ENCODE measurements at places on chromosomes 5 and 9.

GRCh38 chr5:1141834-1142233 lies 30.0 kb upstream of the SLC12A7 start:
- DNase-seq = no peak

- no peak for DNase-seq
Measured at GRCh38 chr5:111963555-111963954, 206.6 kb upstream of the NREP start.

DNA sequence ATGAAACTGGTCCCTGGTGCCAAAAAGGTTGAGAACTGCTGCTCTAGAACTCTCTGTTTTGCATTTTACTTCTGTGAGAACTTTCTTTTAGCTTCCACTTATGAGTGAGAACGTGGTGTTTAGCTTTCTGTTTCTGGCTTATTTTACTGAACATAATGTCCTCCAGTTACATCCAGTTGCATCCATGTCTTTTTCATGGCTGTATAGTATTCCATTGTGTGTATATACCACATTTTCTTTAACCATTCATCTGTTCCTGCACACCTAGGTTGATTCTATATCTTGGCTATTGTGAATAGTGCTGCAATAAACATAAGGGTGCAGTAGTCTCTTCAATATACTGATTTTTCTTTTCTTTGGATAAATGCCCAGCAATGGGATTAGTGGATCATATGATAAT lies 165.7 kb downstream of the NPR3 start:
- no peak for DNase-seq

- no peak for DNase-seq
Measured at GRCh38 chr5:129743541-129744187, 4.2 kb upstream of the MINAR2 start.

- DNase-seq = no peak
Measured at GRCh38 chr9:68683433-68683832, 21.6 kb upstream of the PIP5K1B start.

- no peak for DNase-seq
Measured at GRCh38 chr9:79111653-79112052, 460.1 kb upstream of the TLE4 start.

DNA sequence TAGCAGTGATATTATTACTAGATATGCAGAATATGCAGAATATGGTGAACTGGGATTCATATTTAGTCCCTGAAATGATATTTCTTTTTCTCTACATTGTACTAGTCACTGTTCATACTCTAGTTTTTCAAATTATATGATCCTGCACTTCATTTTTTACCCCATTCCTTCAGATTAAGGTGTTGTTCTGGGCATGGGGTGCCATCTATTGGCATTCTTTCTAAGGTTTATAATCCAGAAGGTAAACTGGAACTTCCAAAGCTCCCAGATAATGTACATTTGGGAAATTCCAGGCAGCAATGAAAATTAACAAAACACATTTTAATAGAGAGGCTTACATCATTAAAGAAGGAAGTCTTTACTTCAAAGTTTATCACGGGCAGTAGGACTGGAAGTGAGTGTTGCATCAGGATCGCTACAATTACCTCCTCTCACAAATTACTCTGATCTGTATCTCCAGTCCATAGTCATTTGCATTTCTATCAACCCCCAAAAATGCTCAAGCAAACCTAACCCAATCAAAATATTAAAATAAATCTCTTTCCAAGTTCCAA lies 12.5 kb downstream of the RFX3 start:
- DNase-seq = no peak

GRCh38 chr5:96427824-96428223 lies 5.2 kb downstream of the PCSK1 start:
- DNase-seq = no peak

GRCh38 chr9:94593459-94594345 lies at the start of gene FBP2:
Gene FBP2, minus strand, starts transcription at chr9:94593824. Its CDS starts 98 bp downstream, at chr9:94593726.
- no peak for DNase-seq

DNA sequence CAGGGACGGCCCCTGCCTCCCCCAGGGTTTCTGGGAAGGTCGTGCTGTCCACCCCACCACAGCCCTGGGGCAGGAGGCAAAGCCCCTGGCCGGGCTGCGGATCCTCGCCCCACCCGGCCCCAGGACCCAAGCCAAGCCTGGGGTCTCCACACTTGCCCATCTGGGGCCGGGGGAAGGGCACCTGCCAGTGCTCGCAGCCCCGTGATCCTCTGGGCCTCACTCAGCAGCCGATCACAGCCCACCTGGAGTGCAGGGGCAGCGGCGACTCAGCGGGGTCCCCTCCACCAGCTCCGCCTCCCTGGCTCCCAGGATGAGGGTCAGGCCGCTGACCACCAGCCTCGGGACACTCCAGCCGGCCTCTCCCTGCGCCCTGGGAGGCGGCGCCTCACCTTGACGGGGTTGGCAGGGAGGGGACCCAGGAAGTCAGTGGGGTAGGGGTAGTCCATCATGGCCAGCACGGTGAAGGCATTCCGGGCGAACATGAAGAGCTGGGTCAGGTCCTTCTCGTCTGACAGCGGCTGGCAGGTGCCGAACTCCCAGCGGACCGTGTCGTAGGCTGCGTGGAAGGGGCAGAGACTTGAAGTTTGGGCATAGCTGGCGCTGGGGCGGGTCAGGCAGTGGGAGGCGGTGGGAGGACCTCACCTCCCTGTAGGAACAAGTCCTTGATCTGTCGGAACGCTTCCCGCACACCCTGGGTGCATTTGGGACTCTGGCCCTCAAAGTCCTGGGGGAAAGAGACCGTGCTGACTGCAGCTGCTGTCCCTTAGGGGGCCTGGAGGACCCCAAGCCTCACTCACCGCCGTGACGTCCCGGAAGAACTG lies 1.8 kb downstream of the DPP7 start:
- DNase-seq = no peak

- DNase-seq = no peak
Measured at GRCh38 chr9:128505414-128505765, 871 bp downstream of the GLE1 start.

DNA sequence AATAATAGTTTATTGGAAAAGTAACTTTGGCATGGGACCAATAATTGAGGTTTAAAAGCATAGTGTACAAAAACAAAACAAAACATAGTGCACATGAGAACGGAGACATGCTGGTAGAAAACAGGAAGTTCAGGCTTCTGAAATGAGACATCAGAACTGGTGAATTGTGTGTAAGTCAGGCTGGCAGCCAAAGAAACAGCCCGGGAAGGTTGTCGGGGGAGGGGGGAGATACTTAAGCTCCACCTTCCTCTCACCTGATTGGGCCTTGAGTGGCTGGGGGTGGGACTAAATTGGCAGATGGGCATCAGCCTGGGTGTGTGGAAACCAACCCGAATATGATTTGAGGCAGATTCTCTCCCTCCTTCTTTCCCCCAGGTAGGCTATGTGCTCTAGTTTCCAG lies 256.3 kb downstream of the SMARCA2 start:
- no peak for DNase-seq

- DNase-seq = no peak
Measured at GRCh38 chr5:169626779-169627178, 10.3 kb upstream of the DOCK2 start.

DNA sequence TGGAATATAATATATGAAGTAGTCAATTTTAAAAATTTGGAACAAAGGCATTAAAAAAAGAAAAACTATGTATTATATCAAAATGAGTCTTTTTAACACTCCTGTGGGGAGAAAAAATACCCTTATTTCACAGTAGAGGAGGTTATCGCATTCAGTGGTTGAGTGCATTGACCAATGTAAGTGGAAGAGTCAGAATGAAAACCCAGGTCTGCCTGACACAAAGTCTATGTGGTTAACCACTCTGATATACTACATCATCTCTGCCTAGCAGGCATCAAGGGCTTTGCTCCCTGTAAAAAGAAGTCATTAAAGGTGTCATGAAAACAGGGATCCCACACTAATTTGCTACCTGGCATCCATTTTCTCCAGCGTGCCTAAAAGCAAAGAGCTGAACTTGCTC lies 417.2 kb upstream of the C9orf72 start:
- no peak for DNase-seq

GRCh38 chr9:10032166-10032565 lies 580.6 kb downstream of the PTPRD start:
- no peak for DNase-seq

DNA sequence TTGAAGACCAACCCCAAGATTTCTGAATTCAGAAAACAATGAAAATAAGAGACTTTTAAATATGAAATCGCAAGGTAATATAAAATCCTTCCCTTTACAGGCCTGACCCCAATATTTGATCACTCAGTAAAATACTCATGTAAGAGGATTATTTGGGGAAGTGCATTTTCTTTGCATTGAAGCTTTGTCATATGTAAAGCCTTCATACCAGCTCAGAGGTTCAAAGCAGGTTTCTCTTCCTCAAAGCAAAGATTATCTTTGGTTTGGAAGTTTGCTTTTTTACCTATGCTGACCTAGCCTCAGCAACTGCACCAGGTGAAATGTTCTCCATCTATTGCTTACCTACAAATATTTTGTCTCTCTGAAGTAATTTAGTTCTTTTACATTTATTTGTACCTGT lies 106.5 kb upstream of the PARP8 start:
- no peak for DNase-seq

DNA sequence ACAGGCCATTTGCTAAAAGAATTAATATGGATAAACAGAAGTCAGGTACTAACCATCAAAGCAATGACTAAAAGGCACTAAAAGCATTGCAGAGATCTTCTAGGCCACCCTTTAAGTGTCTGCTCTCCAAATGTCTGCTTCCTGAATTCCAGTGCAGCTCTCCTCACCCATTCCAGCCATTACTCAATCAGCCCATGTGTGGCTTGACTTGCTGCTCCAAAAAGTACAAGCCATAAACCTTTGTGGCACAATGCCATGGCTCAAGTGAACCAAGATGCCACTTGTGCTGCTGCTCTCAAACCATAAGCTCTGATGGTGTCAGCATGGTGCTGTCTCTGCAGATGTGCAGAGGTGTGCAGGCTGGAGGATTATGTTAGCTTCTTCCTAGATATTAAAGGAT lies 290.2 kb upstream of the POU5F2 start:
- DNase-seq = no peak

All from immature natural killer cell (primary cell).